ENCODE measurements at places on chromosomes 13 and 19. TPM values are rescaled to one million over a fixed set of nuclear protein-coding genes. Genes with fewer than 3 reads are reported as not detected.
A peak's percentile ranks its signal among the peaks of the same experiment; 100 is the strongest.

DNA sequence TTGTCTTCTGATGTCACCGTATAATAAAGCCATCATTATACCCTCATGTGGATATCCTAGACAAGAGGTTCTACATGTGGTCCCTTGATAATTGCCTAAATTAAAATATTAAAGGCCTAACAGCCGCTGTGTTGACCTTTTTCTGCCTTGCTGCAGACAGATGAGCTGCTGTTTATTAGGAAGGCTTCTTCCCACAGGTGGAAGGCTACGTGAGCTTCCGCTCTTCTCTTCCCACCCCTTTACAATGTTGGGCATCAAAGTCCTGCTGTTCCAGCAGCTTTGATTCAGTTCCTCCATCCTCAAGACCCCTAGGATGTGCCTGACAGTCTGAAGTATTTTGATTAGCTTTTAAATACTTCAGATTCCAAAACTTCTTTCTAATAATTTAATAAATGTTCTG lies 217.1 kb downstream of the PCCA start:
- DNase-seq: no peak

GRCh38 chr13:41905600-41906254 lies 55.2 kb downstream of the VWA8 start:
- DNase-seq: peak; percentile 73

DNA sequence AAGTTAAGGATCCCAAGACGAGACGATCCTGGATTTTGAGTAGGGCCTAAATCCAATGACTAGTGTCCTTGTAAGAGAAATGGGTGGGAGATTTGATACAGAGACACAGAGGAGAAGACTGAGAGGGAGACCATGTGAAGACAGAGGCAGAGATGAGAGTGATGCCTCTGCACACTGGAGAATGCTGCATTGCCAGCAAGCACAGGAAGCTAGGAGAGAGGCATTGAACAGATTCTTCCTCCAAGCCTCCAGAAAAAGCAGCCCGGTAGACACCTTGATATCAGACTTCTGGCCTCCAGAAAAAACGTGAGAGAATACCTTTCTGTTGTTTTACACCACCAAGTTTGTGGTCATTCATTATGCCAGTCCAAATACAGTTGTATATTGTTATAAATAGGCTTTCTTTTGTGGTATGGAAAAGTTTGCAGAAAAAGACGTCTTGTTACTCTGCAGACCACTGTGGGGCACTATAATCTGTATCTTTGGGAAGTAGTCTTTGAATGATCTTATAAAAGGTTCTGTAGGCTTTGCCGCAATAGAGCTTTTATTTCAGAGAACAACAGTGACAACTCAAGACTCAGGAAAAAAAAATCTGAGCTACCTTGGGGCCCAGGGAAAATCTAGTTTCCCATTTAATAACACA lies 17.9 kb upstream of the RFC3 start:
- DNase-seq: peak; percentile 77

- no peak for DNase-seq
These were observed 2.9 kb downstream of the CD37 start for GRCh38 chr19:49338023-49338677.

GAPDHS gene
- total RNA-seq: 3.2 TPM
